NCI-H510A (cell line): ENCODE measurements at places on chromosomes 3 and 15.

GRCh38 chr3:43726521-43726920 lies 35.8 kb downstream of the ABHD5 start:
- no peak for DNase-seq

- DNase-seq = no peak
These were observed 88.0 kb downstream of the OSBPL10 start for GRCh38 chr3:31892916-31893573.

- DNase-seq = no peak
These were observed 328.6 kb upstream of the RGMA start for GRCh38 chr15:93417631-93418030.

- no peak for DNase-seq
These were observed 24.5 kb upstream of the BCL6 start for GRCh38 chr3:187769771-187770170.

GRCh38 chr3:37904601-37905000 lies 42.9 kb downstream of the CTDSPL start:
- no peak for DNase-seq

- no peak for DNase-seq
These were observed 407.4 kb upstream of the AZI2 start for GRCh38 chr3:28756056-28756455.

DNA sequence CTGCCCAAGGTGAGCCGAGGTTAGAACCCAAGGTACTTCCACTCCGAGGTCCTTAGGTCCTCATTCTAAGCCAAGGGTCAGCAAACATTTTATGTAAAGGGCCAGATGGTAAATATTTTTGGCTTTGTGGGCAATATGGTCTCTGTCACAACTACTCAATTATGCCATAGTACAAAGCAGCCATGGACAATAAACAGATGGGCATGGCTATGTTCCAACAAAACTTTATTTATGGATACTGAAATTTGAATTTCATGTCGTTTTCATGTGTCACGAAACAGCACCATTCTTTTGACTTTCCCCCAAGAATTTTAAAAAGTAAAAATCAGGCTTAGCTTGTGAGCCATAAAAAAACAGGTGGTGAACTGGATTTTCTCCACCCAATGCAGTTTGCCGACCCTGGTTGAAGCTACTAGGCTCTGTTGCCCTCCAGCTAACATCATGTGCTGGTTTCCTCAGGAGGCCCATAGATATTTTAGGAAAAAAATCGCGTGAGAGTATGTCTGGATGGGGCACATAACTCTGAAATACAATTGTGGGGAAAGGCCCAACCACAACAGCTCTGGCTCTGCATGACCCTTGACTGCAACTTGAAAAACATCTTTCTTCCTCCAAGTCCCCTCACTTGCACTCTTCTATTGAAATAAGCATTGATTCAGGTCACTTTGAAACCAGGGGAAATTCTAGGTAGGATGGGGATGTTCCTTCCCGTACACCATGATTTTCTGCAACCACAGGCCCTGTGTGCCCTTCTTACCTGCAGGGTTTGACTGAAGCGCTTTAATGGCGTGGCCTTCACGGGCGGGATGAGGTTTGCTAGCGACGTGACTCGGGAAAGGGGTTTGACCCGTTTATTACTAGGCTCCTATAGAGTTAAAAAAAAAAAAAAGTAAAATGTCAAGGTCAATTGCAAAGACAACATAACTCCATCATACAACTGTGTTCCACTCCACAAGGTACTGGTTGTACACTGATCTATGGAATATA lies 28.5 kb downstream of the ARHGEF3 start:
- DNase-seq = no peak

DNA sequence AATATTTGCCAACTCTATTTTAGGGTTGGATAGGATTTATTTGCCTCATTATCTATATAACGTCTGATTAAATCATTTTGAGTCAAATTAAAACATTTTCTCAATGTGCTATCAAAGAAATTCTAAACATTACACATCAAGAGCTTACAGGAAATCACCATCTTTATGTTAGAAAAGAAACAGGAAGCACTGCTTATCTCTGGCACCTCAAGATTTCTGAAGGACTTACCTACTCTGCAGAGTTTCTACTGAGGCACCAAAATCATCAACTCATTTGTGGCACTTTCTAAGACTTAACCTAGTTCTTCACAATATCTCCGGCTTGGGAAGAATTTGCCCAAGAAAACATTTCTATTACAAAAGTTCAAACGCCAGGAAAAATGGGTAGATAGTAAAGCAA lies 181.3 kb upstream of the EOMES start:
- DNase-seq = no peak
